ENCODE measurements at places on chromosomes 7 and 10. TPM values are rescaled to one million over a fixed set of nuclear protein-coding genes. Genes with fewer than 3 reads are reported as not detected.

Gene CEP55
- 87.9 TPM for total RNA-seq

DNA sequence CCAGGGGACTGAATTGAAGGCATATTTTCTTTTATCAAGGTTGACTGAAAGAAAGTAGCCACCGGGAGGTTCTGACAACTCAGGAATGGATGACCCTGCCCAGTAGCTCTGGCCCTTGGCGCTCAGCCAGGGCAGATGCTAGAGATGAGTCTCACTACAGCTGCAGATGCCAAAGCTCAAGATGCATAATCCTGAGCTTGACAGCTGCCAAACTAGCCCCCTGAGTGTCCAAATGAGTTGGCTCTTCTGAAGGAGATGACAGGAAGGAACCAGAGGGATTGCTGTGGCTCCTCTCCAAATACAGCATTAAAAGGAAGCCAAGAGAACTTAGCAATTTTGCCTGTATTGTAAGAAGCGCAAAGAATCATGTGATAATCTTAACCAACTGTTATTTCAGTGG is 78.4 kb downstream of the NXPH1 start:
- no peak for DNase-seq

- no peak for DNase-seq
Observed at GRCh38 chr7:108226816-108227299, 96.7 kb upstream of the LAMB4 start.

DNA sequence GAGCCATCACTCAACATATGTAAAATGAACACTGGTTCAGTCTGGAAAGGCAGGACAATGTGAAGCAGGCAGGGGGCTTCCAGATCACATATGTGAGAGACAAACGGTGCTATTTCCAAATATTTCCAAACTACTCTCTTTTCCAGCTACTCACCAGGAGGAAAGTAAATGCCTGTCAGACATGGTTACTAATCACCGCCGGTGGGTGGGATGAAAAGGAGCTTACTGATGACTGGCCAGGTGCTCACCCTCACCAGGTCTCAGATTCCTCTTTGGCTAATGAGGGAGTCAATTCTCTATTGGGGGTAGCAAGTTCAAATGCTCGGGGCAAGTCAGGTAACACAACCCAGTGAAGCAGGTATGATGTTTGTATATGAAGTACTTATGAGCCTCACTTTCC is 9.7 kb upstream of the MSMB start:
- no peak for DNase-seq

DNA sequence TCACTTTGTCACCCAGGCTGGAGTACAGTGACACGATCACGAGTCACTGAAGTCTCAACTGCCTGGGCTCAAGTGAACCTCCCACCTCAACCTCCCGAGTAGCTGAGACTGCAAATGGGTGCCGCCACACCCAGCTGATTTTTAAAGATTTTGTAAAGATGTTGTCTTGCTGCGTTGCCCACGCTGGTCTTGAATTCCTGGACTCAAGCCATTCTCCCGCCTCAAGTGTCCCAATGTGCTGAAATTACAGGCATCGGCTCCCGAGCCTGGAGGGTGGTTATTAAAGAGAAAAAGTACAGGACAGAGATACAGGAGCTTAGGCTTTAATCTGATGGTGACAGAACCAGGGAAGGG is 55.1 kb downstream of the KCTD7 start:
- no peak for DNase-seq

DNA sequence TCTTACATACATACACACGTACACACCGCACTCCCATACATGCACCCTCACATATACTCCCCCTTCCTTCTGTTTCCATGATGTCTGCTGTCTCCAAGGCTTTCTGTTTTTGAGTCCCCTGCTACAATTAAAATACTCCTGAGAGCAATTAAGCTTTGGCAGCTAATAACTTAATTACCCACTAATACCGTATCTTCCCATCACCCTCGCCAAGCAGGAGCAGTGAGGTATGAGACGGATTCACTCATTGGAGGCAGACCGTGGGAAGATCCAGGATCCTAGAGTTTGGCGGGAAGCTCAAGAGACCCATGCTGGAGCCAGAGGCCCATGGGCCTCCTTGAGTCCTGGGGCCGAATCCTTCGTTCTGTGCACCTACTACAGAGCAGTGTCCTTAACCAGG is 1.7 kb upstream of the CALN1 start:
- no peak for DNase-seq

DNA sequence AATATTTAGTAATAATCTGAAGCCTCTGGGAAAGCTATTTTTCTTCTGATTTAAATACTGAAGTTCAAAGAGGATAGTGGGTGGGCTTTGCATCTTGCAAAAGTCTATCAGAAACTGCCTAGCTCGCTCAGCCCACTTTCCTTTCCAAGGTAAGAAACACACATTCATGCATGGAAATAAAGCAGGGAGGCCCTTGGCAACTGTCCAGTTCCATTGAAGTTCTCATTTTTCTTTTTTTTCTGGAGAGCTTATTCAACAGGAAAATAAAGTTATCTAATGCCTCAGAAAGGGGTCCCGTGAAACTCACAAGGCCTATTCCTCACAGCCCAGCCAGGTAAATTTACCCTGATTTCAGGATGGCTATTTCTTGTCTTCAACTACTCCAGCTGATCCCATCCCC is 654.9 kb downstream of the KCNMA1 start:
- no peak for DNase-seq

Measured in M059J (cell line).